Upper lobe of left lung (tissue), 6 donors: ENCODE measurements at places on chromosomes 3 and 15. TPM values are rescaled to one million over a fixed set of nuclear protein-coding genes. Genes with fewer than 3 reads are reported as not detected.
A peak's percentile ranks its signal among the peaks of the same experiment; 100 is the strongest.

The THAP10 gene
- 3.1 TPM for total RNA-seq

The ALDH1L1 gene
- 3.2 TPM for total RNA-seq

The PP2D1 gene
- total RNA-seq = not detected

The PRSS50 gene
- 4.2 TPM for total RNA-seq

The GPR171 gene
- 6.6 TPM for total RNA-seq

The SNX4 gene
- total RNA-seq = 31.1 TPM

The DAPK2 gene
- total RNA-seq = 229 TPM

The ZNF620 gene
- 2.1 TPM for total RNA-seq

DNA sequence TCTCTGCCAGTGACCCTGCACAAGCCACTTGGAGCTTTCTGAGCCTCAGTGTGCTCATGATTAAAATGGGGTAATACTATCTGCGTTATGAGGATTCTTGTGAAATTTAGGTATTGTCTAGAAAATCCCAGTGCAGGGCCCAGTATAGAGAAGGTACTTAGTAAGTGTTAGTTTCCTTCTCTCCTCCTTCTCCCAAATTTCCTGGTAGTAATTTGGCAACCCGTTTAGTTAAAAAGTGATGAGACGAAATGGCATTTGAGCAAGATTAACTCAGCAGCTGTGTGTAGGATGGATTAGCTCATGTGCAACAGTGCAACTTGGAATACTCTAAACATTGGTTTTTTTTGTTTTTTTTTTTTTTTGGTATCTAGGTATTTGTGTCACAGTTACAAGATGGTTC, 84.6 kb downstream of the SLCO3A1 start:
- no peak for DNase-seq
- no peak overlapping the region for H3K27ac ChIP-seq
- H3K27me3 ChIP-seq = no peaks in the 10 kb centered on the region
- H3K4me3 ChIP-seq = no peak overlapping the region
- peaks cover 48% of the 10 kb centered on the region for H3K4me1 ChIP-seq

GRCh38 chr3:9503283-9503682, 50.3 kb downstream of the LHFPL4 start:
- no peak for DNase-seq
- no peak overlapping the region for H3K4me3 ChIP-seq
- H3K27ac ChIP-seq = no peak overlapping the region
- no peaks in the 10 kb centered on the region for H3K36me3 ChIP-seq

GRCh38 chr15:79811406-79812405, 85.1 kb downstream of the MTHFS start:
- no peaks in the 10 kb centered on the region for H3K27me3 ChIP-seq
- peaks cover 12% of the 10 kb centered on the region for H3K4me1 ChIP-seq
- H3K27ac ChIP-seq = no peak overlapping the region
- DNase-seq = peak; percentile 74
- no peaks in the 10 kb centered on the region for H3K36me3 ChIP-seq

DNA sequence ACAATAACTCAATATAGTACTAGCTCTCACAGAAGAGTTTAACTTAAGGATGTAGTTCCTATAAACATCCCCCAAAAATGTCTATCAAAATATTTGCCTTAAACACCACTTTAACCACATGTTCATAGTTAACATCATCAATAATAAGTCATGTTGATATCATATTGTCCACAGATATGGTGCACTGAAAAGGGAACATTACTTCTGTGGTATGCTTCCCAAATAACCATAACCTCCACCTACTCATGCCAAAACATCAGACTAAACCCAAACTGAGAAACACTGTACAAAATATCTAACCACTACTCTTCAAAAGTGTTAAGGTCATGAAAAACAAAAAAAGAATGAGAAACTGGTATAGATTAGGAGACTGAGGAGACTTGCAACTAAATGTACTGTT, 32.9 kb downstream of the SLC4A7 start:
- no peak overlapping the region for H3K27ac ChIP-seq
- H3K27me3 ChIP-seq = no peaks in the 10 kb centered on the region
- H3K4me3 ChIP-seq = no peak overlapping the region
- H3K4me1 ChIP-seq = peaks cover 5% of the 10 kb centered on the region

DNA sequence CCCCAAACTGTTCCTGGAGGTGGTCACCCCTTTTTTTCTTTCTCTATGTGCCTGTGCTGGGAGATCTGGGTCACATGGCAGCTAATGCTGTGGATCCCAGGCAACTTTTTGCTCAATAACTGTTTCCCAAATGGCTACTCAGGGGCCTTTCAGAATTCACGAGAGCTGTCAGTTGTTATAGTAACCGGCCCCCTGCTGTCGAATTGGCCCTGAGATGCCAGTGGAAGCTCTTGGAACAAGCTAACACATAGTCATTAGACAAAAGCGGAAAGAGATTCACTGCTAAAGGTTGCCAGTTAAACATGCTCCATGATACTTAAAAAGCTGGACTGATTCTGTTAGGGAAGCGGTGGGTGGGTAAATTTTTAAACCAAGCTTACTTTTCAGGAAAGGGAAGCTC, 144.1 kb downstream of the FEZF2 start:
- no peaks in the 10 kb centered on the region for H3K4me1 ChIP-seq
- DNase-seq = no peak
- H3K27me3 ChIP-seq = no peaks in the 10 kb centered on the region
- no peak overlapping the region for H3K4me3 ChIP-seq

GRCh38 chr15:40925863-40926658, 3.1 kb upstream of the DLL4 start:
- H3K36me3 ChIP-seq = no peaks in the 10 kb centered on the region
- H3K4me1 ChIP-seq = peaks cover 64% of the 10 kb centered on the region
- no peak overlapping the region for H3K27ac ChIP-seq

DNA sequence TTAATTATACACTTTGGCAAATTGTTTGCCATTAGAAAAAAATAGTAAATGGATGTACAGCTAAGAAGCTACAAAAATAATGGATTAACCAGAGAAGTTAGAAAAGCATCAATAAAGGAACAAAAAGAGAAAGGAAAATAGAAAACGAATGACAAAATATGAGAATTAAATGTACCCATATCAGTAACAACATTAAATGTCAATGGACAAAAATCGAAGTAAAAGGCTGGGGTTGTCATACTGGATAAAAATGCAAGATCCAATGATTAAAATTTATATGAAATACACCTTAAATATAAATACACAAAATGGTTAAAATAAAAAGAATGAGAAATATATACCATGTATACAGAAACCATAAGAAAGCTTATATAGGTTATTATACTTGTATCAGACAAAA, 470.6 kb downstream of the OCA2 start:
- H3K4me1 ChIP-seq = no peaks in the 10 kb centered on the region
- H3K4me3 ChIP-seq = no peak overlapping the region
- no peaks in the 10 kb centered on the region for H3K27me3 ChIP-seq

- no peak overlapping the region for H3K4me3 ChIP-seq
- H3K27ac ChIP-seq = no peak overlapping the region
- H3K36me3 ChIP-seq = no peaks in the 10 kb centered on the region
- no peaks in the 10 kb centered on the region for H3K27me3 ChIP-seq
These were observed 217.1 kb upstream of the TPRG1 start for GRCh38 chr3:188954590-188955208.

DNA sequence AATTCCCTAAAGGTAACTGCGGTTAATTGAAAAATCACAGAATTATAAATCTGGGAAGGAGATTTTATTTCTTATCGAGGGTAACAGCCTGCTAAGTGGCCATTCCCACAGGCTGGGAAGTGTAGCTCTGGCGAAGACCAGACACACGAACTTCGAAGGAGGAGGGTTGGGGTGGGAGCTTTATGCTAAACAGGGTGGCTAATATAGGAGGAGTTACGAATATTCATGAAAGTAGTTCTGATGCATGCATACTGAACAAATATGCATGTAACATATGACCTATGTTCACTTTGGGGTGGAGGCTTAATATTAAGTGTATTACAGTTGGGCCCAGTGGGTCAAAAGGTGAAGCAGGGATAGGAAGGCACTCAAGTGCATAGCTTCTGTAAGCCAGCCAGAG, 221.6 kb downstream of the FGF12 start:
- DNase-seq = no peak
- H3K27me3 ChIP-seq = no peaks in the 10 kb centered on the region
- H3K27ac ChIP-seq = no peak overlapping the region
- H3K4me3 ChIP-seq = no peak overlapping the region
- no peaks in the 10 kb centered on the region for H3K36me3 ChIP-seq

DNA sequence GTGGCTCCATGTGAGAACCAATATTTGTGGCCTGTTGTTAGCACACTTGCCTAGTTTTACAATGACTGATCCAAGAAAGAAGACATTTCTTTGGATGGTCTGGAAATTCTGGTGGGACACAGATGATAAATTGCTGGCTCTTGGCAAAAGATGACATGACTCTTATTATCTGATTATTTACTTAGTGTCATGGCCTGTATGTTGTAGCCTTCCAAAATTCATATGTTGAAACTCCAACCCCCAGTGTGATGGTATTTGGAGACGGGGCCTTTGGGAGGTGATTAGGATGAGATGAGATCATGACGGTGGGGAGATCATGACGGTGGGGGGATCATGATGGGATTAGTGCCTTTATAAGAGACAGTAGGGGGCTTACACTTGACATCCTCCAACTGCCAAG, 30.0 kb upstream of the AKAP13 start:
- no peak overlapping the region for H3K4me3 ChIP-seq
- no peaks in the 10 kb centered on the region for H3K36me3 ChIP-seq
- H3K27ac ChIP-seq = no peak overlapping the region
- DNase-seq = no peak
- H3K4me1 ChIP-seq = peaks cover 3% of the 10 kb centered on the region

GRCh38 chr15:48459571-48460442, 128.6 kb downstream of the DUT start:
- no peak overlapping the region for H3K27ac ChIP-seq
- no peak overlapping the region for H3K4me3 ChIP-seq
- H3K4me1 ChIP-seq = no peaks in the 10 kb centered on the region
- H3K27me3 ChIP-seq = no peaks in the 10 kb centered on the region
- DNase-seq = no peak
- no peaks in the 10 kb centered on the region for H3K36me3 ChIP-seq
